ENCODE measurements at places on chromosomes 1 and 21.

DNA sequence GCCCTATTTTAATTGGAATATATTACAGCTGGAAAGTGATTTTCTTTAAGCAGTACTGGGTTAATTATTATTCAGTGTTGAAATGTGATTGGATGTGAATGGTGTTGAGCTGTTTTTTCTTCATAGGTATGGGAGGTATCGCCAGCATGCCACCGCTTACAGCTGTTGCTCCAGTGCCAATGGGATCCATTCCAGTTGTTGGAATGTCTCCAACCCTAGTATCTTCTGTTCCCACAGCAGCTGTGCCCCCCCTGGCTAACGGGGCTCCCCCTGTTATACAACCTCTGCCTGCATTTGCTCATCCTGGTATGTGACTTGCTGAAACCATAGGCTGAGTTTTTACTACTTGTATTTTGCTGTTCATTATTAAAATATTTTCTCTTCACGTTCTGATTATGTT is 107.7 kb downstream of the ITSN1 start:
- no peak for DNase-seq

- DNase-seq, result no peak
Measured at GRCh38 chr1:37290718-37291117, 183.7 kb upstream of the ZC3H12A start.

DNA sequence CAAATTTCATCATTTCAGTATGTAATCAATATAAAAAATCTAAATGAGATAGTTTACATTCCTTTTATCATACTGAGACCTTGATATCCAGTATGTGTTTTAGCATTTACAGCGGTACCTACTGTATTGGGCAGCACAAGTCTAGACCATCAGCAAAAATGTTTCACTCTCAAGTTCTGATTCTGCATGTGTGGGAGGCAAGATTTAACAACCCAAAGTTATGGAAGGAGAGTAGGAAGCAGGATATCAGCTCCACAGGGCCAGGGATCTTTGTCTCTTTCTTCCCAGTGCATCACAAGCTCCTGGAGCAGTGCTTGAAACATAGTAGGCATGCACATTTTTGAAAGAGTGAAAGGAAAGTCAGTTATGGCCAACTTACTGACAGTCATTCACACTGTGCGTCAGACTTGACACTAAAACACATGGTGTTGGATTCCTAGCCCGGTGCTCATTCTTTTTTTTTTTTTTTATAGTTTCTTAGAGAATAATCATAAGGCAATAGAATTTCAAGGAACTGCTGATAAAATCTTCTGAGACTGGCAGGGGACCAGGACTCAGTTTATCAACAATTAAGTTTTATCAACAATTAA is 6.1 kb downstream of the TENT5C start:
- DNase-seq, result no peak

DNA sequence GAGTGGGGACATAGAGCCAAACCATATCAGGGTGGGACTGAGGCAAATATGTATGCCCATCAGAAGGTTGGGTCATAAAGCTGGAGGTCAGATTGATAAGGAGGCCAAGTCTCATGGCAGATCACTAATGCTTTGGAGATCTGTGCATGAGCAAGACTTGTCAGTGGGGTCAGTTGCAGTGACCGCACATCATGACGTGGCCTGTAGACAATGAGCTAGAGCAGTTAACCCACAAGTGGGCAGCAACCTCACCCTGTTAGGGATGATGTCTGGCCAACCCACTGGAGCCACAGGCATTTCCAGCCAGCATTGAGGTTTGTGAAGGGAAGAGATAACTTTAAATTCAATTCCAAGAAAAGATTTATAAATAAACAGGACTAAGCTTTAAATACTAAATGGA is 66.7 kb downstream of the XCL1 start:
- DNase-seq, result no peak

DNA sequence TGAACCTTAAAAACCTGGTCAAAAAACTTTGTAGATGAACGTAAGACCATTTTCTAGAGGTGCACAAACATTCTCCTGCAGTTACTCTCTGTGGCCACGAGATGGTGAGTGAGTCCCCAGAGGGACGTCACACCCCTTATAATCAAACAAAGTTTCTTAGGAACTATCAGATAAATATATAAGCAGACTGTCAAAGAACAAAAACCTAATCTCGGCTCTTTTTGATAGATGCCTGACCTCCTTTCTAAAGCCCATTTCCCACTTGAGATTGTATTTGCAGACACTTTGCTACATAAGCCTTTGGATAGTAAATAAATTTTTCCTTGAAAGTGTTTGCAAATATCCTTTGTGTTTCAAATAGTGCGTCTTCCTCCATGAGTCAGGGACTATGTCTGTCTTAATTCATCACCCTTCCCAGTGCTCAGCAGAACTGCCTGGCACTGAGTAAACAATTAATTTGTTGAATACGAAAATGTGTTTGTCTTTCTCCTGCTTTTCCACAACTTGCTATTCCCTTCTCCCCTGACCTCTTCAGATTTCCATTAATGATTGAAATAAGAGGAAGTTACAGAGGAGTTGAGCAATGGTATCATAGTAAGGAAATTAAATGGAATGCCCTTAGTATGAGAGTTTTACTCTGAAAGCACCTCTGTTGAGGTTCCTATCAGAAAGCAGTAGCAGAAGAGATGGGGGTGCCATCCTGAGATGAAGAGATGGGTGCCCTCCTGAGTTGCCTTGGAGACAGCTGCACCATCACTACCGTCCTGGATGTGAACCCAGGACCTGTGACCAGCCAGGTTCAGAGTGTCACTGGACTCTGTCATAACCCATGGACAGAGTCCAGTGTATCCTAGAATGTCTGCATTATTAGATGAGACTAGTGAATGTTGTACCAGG is 57.8 kb upstream of the RAVER2 start:
- no peak for DNase-seq

GRCh38 chr1:244552336-244552735 is 91.3 kb downstream of the CATSPERE start:
- no peak for DNase-seq

- no peak for DNase-seq
Measured at GRCh38 chr21:44487831-44488230, 32.5 kb downstream of the LRRC3 start.

GRCh38 chr1:32786856-32787255 is 30.3 kb downstream of the YARS1 start:
- no peak for DNase-seq

GRCh38 chr1:75795703-75796193 is 934 bp upstream of the MSH4 start:
- DNase-seq, result no peak

DNA sequence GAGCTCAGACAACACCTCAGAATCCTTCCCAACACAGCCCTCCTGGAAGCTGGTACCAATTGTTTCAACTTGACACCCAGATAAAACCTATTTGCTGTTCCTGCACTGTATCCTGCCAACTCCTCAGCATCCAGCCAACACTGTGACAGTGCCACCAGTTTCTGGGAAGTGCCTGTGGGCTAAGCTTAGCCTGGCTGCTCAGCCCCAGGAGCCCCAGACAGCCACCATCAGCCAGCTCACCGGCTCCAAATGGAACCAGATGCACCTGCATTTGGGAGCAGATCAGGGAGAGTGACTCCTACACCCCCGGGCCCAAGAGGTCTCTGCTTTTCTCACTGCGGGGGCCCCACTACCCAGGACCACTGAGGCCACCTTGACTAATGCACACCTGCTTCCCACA is 24.9 kb downstream of the KCNN3 start:
- no peak for DNase-seq

Measured in vagina (tissue), 2 donors.